ENCODE measurements at places on chromosomes 11 and 22.

GRCh38 chr22:49415151-49415951 lies 412.3 kb downstream of the BRD1 start:
- DNase-seq: no peak

DNA sequence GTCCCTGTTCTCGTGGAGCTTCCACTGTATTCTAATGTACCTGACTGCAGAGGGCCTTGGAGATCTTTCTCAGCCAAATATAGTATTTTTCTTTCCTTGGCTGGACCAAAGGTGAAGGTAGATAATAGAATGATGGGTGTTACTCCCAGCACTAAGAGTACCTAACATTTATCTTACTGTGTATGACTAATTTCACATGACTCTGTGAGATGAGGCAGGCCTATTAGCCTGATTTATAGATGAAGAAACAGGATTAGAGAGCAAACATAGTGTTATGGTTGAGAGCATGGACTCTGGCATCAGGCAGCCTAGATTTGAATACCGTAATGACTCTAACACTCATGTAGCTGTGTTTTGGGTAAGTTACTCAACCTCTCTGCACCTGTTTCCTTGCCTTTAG lies 2.7 kb downstream of the ACO2 start:
- no peak for DNase-seq

DNA sequence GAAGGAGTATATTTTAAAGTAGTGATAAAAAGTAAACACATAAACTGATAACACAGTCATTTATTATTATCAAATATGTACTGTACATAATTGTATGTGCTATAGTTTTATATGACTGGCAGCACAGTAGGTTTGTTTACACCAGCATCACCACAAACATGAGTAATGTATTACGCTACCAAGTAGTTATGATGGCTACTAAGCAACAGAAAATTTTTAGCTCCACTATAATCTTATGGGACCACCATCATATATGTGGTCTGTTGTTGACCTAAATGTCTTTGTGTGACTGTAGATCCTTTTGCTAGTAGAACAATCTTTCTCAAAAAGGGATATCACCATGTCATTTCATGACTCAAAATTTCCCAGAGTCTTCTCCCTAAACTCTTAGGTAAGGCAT lies 93.5 kb downstream of the LARGE2 start:
- no peak for DNase-seq

DNA sequence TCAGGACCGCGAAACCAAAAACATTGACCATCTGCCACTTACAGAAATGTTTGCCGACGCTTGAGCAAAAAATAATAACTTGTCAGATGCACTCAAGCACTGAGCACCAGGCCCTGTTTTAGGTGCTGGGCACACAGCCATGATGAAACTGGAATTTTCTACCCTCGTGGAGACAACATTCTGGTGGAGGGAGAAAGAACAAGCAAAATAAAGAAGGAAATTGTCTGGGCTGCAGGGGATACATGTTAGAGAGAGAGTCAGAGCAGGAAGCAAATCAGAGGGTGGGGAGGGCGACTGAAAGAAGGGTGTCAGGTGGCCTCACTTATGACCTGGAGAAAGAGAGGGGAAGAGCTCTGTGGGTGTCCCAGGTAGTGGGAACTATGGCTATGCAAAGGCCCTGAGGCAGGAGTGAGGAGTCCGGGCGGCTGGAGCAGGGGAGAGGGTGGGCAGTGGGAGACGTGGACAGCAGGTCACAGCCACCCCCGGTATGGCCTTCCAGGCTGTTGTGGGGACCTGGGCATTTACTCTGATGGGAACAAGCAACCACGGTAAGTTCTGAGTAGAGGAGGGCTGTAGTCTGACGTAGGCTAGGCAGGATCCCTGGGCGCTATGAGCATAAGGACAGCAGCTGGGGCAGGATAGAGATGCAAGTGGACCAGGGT lies 78.8 kb downstream of the MYEOV start:
- no peak for DNase-seq

GRCh38 chr11:35529971-35530495 lies 4.6 kb upstream of the PAMR1 start:
- no peak for DNase-seq

DNA sequence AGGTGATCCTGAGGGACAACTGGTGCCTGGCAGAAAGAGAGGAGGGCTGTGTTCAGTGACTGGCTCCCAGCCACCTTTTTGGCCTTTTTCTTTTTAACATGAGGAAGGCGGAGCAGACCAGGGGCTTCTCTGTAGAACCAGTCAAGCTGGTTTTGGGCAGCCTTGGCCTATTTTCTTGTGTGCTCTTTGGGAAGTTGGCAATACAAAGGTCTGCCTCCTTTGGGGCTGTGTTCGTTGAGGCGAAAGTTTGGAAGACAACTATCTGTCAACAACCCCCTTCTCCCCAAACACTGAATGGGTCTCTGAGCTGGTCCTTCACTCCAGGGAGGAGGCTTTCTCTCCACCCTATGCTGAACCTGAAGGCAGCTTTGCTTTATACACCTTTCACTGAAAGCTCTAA lies 8.5 kb downstream of the MARK2 start:
- DNase-seq: no peak

DNA sequence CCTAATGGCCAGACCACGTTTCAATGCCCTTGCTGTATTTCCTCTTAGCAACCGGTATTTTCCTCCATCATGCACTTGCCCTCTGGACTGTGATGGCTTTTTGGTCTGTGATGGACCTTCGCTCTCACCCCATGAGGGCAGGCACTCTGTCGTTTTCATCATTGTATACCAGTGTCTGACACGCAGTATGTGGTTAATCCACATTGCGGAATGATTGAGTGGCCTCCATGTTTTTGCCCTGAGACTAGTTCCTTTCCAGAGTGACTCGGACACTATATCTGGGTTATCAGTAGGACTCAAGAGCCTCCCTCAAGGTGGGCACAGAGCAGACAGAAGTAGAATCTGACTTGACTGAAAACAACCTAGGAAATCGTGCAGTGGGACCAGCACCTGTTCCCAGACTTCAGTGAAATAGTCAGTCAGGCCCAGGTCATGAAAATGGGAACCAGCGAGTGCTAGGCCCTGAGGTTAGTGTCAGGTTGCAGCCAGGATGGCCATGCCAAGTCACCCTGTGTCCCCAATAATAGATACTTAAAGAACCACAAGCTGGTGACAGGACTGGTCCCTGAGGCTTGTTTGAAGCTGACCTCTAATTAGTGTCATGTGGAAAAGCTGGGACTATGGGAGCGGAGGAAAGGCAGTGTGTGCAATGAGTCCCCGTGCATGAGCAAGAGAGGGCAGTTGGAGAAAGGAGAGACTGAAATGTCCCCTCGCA lies 464.7 kb downstream of the INSC start:
- no peak for DNase-seq

GRCh38 chr22:30169002-30169401 lies 77.6 kb downstream of the LIF start:
- no peak for DNase-seq

- DNase-seq: no peak
Measured at GRCh38 chr11:71991494-71991893, 7.2 kb upstream of the IL18BP start.

GRCh38 chr11:10041748-10042446 lies 252.1 kb downstream of the SBF2 start:
- DNase-seq: no peak

- DNase-seq: no peak
Measured at GRCh38 chr22:25447067-25447685, 117.3 kb upstream of the GRK3 start.

DNA sequence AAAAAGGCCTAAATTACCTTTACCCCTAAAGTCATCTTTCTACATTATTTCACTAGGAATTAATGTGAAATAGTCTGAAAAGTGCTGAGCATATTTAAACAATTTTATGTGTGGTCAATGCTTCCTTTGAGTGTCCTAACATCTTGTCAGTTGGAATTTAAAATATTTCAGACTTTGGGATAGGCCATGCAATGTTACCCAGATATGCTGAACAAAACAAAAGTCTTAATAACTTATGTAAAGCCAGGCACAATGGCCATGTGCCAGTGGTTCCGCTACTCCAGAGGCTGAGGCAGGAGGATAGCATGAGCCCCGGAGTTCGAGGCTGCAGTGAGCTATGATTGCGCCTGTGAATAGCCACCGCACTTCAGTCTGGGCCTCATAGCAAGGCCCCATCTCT lies 137.4 kb downstream of the CADM1 start:
- no peak for DNase-seq

GRCh38 chr11:36376888-36377758 lies 81.0 kb downstream of the PRR5L start:
- peak; percentile 76 for DNase-seq

- DNase-seq: no peak
Measured at GRCh38 chr11:57438345-57439285, 11.7 kb upstream of the SLC43A3 start.

DNA sequence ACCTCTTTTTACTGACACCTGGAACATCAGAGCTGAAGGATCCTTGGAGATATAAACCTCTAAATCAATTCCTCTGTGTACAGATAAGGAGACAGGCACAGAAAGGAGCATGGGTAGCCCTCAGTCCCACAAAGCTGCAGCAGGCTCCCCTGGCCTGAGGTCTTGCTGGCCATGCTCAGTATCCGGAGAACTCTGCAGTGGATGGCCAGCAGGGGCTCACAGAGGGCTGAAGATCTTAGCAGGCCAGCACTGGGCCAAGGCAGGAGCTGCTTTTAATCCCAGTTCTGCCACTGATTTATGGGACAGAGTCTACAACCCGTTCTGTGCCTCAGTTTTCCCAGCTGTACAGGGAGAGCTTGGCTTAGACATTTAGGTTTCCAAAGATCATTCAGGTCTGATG lies 52.6 kb upstream of the LRRC32 start:
- DNase-seq: no peak

DNA sequence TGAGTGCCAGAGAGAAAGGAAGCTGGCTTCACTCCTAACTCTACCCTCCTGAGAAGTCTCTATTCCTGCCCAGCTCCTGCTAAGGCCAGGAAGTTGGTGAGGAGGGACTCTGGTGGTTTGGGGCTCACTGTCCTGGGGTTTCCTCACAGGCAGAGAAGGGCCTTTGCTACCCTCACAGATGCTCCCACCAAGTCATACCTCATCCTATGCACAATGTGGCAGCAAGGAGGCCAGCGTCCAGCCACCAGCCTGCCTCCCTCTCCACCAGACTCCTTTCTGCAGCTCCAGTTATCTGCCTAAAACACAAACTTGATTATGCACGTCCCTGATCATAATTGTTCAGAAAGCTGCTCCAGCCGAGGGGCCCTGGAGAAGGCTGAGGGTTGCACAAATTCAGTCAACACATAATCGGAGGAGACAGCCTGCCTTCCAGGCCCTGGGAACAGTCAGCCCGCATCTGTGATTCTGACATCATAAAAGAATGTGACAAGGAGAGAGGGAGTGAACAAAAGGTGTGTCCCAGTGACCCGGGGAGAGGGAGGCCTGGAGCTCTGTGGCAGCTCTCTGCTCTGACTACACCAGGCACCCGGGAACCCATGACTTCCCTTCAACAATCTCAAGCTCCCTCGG lies 28.8 kb downstream of the DKK3 start:
- DNase-seq: no peak

DNA sequence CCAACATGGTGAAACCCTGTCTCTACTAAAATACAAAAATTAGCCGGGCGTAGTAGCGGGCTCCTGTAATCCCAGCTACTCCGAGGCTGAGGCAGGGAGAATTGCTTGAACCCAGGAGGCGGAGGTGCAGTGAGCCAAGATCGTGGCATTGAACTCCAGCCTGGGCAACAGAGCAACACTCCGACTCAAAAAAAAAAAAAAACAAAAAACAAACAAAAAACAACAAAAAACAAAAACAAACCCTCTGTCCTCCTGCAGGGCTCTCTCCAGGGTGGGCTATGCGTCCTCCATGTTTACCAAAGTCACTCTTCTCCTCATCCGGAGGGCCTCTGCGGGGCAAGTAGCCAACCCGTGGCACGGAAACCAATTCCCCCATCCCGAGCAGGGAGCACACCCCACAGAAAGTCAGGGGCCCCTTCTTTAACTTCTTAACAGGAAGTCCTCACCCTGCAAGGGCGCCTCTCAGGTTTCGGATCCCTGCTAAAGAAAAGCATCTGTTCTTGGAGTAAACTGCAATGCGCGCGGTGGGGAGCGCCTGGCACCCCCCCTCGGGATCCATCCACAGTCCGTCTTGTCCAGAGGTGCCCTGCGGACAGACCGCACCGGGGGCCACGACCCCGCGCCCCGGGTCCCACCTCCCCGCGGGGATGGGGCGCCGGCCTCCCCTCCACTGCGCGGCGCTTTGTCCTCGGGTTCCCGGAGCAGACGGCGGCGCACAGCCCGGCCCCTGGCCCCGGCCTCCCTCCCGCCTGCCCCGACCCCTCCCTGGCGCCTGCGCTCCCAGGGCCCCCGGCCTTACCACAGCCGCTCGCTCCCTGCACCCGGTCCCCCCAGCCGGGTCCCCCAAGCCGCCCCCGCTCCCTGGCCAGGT lies 712 bp downstream of the CERK start:
- DNase-seq: peak; percentile 72

GRCh38 chr11:96337541-96338431 lies 5.2 kb downstream of the MAML2 start:
- peak; percentile 60 for DNase-seq

DNA sequence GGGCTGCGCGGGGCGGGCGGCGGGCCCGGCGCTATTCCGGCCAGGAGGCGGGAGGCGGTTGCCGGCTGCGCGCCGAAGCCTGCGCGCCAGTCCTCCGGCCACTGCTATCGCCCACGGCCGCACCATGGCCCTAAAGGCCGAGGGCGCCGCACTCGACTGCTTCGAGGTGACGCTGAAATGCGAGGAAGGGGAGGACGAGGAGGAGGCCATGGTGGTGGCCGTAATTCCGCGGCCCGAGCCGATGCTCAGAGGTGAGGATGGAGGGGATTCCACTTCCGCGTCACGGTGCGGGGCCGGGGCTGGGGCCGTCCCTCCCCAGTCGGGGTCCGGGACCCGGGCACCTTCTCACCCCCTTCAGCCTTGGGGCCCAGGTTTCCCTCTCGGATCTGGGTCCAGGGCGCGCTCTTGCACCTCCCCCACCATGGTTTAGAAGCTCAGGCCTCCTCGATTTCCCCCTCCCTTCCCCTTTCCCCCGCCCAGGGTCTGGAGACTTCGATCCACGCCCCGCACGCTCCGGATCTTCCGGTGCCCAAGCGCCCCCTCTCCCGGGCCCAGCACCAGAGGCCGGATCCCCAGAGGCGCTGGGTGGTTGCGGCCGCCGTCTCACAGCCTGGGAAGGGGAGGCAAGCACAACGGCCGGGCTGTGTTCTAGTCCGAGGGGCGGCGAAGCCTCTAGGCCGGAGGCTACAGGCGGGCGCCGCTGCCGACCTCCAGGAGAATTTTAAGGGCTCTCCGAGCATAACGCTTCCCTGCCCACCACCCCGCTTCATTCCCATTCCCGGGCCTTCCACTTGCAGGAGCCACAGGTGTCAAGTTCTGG lies 517 bp downstream of the SPINDOC start:
- peak; percentile 63 for DNase-seq

Data from activated T-cell treated with anti-CD3 and anti-CD28 coated beads, Interleukin-2, amount 50 U/mL, for 48 hours (primary cell).